ENCODE measurements at places on chromosomes 5 and 9.

GRCh38 chr5:154714266-154714986, 40.8 kb upstream of the LARP1 start:
- DNase-seq: no peak

DNA sequence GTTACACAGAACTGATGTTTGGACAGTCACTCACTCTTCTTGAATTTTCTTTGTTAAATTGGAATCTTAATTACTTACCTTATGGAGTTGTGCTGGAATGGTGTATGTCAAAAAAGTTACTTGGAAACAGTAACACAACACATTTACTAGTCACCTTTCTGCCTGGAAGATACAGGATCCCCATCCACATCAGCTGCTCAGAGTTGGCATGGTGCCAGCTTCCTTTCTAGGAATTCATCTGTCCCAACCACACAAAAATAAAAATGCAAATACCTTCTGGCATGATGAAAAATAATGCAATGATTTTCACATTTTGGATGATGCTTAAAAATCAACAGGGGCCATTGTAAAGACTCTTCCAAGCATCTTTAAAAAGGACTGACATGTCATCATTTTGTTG, 341.5 kb downstream of the TMEM38B start:
- no peak for DNase-seq

GRCh38 chr5:115583474-115583873, 18.8 kb downstream of the TICAM2 start:
- no peak for DNase-seq

DNA sequence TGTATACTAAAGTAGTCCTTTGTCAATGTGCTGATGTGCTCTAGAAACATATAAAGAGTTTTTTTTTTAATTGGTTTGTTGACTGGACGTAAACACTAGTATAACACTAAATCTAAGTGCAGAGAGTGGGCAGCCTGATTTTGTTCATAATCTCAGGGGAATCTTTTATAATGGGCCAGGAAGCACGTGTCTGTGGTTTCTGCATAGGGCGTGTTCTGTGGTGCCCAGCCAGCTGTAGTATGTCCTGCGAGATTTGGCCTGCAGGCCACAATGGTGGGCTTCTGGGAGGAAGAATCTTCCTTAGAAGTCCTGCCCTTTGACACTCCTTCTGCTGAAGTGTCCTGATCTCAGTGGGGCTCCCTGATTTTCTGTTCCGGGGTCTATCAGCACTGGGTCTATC, 49.0 kb upstream of the DHFR start:
- DNase-seq: no peak

DNA sequence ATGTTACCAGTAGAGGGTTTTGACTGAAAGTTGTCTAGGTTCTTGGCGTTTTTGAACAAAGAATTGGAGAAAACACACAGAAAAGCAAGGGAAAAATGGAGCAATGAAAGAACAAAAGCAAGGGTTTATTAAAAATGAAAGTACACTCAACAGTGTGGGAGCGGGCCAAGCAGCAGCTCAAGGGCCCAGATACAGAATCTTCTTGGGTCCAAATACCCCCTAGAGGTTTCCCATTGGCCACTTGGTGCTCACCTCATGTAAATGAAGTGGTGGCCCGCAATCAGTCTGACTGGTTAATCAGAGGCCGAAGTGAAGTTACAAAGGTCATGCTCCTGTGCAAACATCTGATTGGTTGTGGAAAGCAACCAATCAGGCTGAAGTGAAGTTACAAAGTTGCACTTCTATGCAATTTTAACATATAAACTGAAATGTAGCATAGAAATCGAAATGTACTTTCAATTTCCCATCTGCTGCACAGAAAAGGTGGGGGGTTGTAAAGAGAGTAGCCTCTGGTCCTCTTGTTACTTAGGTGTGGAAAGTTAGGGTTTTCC, 1.9 kb upstream of the GM2A start:
- no peak for DNase-seq

- no peak for DNase-seq
Observed at GRCh38 chr9:4962085-4962484, 23.0 kb upstream of the JAK2 start.

DNA sequence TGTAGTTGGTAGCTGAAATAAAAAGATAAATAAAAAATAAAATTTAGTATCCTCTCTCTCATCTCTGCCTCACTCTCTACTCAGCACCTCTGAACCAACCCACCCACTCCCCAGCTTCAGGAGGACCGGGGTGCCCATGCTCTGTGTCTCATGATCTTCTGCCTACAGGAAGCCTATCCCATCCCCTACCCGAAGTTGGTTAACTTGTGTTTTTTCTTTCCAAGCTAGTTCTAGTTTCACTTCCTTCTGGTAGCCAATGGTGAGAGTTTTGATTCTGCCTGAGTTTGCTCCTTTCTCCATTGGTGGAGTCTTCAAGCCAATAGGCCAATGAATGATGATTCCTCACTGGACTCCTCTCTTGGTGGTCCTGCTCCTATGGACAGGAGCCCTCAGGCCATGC, 32.1 kb downstream of the SNX24 start:
- no peak for DNase-seq

GRCh38 chr5:759781-760362, 24.7 kb downstream of the ZDHHC11B start:
- no peak for DNase-seq

GRCh38 chr9:13750639-13751038, 471.1 kb upstream of the MPDZ start:
- no peak for DNase-seq

GRCh38 chr5:67409126-67409777, 212.7 kb upstream of the CD180 start:
- no peak for DNase-seq

DNA sequence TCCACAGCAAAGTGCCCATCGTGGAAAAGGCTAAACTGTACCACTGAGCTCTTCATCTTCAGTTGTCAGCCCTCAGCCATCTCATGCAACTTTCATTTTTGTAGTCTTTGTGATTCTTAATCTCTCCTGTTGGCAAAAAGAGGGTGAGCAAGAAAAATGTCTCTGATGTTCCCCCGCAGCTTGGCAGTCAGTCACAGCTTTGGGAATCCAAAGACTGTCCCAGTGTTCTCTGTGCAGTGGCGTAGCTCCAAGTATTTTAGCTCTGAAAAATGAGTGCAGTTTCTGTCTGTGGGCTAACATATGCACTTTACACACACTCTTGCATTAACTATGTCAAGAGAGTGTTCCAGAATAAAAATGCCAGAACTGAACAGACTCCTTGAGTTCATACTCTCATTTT, 372.2 kb downstream of the TMEM232 start:
- no peak for DNase-seq

DNA sequence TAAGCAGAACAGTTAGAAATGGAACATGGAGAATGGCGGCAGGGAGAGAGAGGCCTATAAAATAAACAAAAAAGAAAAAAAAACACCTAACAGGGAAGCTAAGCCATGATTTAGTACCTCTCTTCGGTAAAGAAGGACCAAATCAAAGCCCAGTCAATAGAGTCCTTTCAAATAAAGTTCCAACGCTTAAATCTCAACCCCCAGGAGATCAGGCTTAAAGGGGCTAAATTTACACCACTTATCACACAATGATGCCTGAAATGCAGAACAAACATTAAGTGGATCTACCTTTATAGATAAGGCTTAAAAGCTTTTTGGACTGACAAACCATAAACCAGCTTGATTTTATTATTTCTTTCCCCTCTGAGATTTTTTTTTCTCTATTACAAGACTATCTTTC, 66.3 kb downstream of the PRELID2 start:
- DNase-seq: no peak

- no peak for DNase-seq
Observed at GRCh38 chr9:76701441-76702039, 62.7 kb upstream of the PCA3 start.

DNA sequence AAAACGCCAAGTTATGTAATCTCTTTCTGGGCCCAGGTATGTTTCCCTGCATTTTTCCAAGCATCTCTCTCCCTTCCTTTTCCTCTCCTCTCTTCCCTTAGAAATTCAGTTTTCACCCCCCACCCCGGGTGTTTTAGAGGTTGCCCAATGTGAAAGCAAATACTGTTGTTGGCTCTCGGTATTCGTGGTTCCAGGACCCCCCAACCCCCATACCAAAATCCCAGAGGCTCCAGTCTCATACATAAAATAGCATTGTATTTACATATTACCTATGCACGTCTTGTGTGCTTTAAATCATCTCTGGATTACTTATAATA, 48.8 kb downstream of the ACER2 start:
- DNase-seq: no peak

DNA sequence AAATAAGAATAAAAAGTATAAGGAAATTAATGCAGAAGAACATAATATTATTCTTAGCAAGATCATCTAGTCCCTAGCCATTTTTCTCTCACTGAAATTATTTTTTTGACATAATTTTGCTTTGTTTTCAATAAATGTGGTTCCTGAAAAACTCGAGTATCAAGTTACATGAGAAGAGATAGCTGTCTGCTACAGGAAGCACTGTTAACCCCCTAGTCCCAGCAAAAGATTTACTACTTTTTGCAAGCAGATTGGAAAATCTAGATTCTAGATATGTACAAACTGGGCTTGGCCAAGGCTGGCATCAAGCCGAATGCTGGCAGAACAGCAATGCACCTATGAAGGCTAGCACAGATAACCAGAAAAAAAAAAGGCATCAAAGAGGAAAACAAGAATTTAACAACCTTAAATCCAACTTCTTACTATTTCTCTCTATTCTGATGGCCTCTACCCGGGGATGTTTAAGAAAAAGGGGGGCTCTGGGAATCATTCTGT, 21.9 kb upstream of the ISCA1 start:
- no peak for DNase-seq

GRCh38 chr9:105307591-105308130, 63.2 kb downstream of the SLC44A1 start:
- no peak for DNase-seq

GRCh38 chr9:1505489-1505888, 455.3 kb downstream of the DMRT2 start:
- DNase-seq: no peak

DNA sequence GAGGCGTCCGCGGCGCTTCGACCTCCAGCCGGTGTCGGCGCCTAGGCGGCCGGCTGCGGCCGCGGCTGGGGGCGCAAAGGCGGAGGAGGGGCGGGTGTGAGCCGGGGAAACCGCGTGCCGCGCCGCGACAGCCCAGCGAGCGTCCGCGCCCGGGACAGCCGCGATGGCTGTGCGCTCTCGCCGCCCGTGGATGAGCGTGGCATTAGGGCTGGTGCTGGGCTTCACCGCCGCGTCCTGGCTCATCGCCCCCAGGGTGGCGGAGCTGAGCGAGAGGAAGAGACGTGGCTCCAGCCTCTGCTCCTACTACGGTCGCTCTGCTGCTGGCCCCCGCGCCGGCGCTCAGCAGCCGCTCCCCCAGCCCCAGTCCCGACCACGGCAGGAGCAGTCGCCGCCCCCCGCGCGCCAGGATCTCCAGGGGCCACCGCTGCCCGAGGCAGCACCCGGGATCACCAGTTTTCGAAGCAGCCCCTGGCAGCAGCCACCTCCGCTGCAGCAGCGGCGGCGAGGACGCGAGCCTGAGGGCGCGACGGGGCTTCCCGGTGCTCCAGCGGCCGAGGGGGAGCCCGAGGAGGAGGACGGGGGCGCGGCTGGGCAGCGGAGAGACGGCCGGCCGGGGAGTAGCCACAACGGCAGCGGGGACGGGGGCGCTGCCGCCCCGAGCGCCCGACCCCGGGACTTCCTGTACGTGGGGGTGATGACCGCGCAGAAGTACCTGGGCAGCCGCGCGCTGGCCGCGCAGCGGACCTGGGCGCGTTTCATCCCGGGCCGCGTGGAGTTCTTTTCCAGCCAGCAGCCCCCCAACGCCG, 605 bp downstream of the CHSY3 start:
- DNase-seq: no peak

DNA sequence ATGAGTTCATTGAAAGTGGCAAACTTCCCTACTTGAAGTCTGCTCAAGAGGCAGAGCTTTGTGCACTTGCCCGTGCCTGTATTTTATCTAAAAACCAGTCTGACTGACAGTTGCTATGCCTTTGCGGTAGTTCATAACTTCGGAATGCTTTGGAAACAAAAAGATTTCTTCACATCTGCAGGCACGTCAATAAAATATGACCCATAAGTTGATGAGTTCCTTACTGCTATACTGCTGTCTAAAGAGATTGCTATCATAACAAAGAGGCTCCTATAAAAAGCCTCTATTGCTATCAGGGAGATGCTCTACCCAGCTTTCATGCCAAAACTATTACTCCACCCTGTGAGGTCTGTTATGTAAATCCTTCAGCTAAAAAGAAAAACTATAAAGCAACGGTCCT, 25.4 kb upstream of the RNF20 start:
- no peak for DNase-seq

DNA sequence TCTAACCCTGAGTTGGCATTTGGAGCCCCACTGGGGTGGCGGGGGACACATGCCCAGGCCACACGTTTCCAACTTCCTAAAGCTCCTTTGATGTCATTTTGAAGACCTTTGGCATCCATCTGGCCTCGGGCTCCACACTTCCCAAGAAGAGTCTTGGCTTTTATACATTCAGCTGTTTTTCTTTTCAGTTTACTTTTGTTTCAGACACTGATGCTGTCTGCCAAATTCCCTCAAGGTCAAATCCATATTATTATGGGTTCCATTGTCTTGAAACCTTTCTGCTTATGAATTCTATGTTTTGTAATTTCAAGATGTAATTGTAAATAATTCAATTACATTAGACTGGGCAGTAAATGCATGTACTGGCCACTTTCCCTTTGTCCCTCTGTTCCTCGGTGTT, 23.7 kb upstream of the NFIB start:
- no peak for DNase-seq

GRCh38 chr9:77764894-77765780, 117.0 kb upstream of the GNA14 start:
- no peak for DNase-seq

- no peak for DNase-seq
Observed at GRCh38 chr9:98107926-98108325, 11.1 kb downstream of the TRIM14 start.

- DNase-seq: no peak
Observed at GRCh38 chr5:72107901-72108201, 576 bp downstream of the MAP1B start.

- no peak for DNase-seq
Observed at GRCh38 chr5:14399054-14399692, 182.4 kb upstream of the OTULINL start.

DNA sequence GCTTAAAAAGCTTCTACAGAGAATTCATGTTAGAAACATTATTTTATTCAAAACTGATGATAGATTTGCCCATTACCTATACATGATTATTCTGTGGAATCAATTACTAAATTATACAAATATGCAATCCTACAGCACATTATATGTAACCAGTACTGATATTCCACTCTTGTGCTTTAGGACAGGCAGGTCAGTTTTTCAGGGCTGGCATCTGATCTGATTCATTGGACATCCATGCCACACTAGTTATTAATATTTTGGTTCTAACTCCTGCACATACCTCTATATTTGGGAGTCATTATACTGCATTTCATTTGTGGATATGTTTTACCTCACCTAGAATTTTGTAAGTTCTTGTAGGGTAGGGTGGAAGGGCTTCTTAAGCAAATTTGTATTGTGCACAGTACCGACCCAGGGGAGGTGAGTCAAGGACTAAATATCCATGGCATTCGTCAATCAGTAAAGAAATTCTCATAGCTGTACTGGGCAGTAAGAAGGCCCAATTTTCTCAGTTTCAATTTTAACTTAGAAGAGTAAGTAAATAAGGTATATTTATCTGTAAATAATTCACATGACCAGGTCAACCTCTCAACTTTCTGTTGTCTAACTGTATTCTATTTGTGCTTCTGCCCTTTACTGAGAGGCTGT, 33.5 kb downstream of the ELOVL7 start:
- DNase-seq: no peak

All from stimulated activated CD4-positive, alpha-beta T cell treated with anti-CD3 and anti-CD28 coated beads, Interleukin-1b, Interleukin-23, amount 100 ng/mL, for 4 hours (primary cell).